ENCODE measurements at places on chromosomes 3 and 15.

GRCh38 chr3:197349368-197349767 is 51.0 kb upstream of the DLG1 start:
- no peaks in the 10 kb centered on the region for H3K4me1 ChIP-seq
- H3K27ac ChIP-seq = no peak overlapping the region
- H3K4me3 ChIP-seq = no peak overlapping the region

- no peaks in the 10 kb centered on the region for H3K27me3 ChIP-seq
- H3K4me3 ChIP-seq = no peak overlapping the region
- DNase-seq = no peak
- no peaks in the 10 kb centered on the region for H3K36me3 ChIP-seq
Measured at GRCh38 chr15:94002041-94002440, 229.3 kb upstream of the MCTP2 start.

DNA sequence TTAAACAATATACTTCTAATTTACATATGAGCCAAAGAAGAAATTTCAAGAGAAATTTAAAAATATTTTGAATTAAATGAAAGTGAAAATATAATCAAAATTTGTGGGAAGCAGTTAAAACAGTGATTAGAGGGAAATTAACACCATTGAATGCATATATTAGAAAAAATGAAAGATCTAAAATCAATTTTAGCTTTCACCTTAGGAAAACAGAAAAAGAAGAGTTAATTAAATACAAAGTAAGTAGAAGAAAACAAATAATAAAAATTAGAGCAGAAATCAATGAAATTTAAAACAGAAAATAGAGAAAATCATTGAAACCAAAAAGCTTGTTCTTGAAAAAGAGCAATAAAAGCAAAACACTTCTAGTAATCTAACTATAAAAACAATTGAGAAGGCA is 38.6 kb upstream of the AP3B2 start:
- peaks cover 22% of the 10 kb centered on the region for H3K36me3 ChIP-seq
- peaks cover 30% of the 10 kb centered on the region for H3K4me1 ChIP-seq
- H3K27me3 ChIP-seq = no peaks in the 10 kb centered on the region
- DNase-seq = no peak
- no peak overlapping the region for H3K4me3 ChIP-seq

GRCh38 chr15:99076555-99077308 is 28.1 kb upstream of the SYNM start:
- H3K27me3 ChIP-seq = peaks cover 9% of the 10 kb centered on the region
- H3K4me3 ChIP-seq = peak overlapping the region; percentile 72
- H3K4me1 ChIP-seq = peaks cover 7% of the 10 kb centered on the region
- no peaks in the 10 kb centered on the region for H3K36me3 ChIP-seq
- no peak overlapping the region for H3K27ac ChIP-seq

GRCh38 chr3:116669576-116669975 is 40.0 kb upstream of the TUSC7 start:
- no peak overlapping the region for H3K27ac ChIP-seq
- no peaks in the 10 kb centered on the region for H3K36me3 ChIP-seq
- no peak overlapping the region for H3K4me3 ChIP-seq
- no peaks in the 10 kb centered on the region for H3K4me1 ChIP-seq
- DNase-seq = no peak
- H3K27me3 ChIP-seq = no peaks in the 10 kb centered on the region

GRCh38 chr15:60120100-60120499 is 116.0 kb downstream of the FOXB1 start:
- H3K27me3 ChIP-seq = no peaks in the 10 kb centered on the region
- H3K4me1 ChIP-seq = peaks cover 28% of the 10 kb centered on the region
- H3K4me3 ChIP-seq = no peak overlapping the region
- H3K36me3 ChIP-seq = no peaks in the 10 kb centered on the region

- no peaks in the 10 kb centered on the region for H3K27me3 ChIP-seq
- H3K4me1 ChIP-seq = peaks cover 65% of the 10 kb centered on the region
- no peak for DNase-seq
Measured at GRCh38 chr15:34331809-34332208, 5.8 kb downstream of the SLC12A6 start.

GRCh38 chr3:13587442-13587841 is 38.5 kb downstream of the FBLN2 start:
- no peak for DNase-seq
- no peaks in the 10 kb centered on the region for H3K36me3 ChIP-seq
- H3K27me3 ChIP-seq = no peaks in the 10 kb centered on the region
- no peaks in the 10 kb centered on the region for H3K4me1 ChIP-seq
- H3K27ac ChIP-seq = no peak overlapping the region
- no peak overlapping the region for H3K4me3 ChIP-seq

GRCh38 chr15:81080996-81081395 is 53.1 kb upstream of the CFAP161 start:
- H3K4me1 ChIP-seq = peaks cover 8% of the 10 kb centered on the region
- no peaks in the 10 kb centered on the region for H3K27me3 ChIP-seq
- no peak overlapping the region for H3K27ac ChIP-seq
- DNase-seq = no peak
- H3K36me3 ChIP-seq = no peaks in the 10 kb centered on the region
- H3K4me3 ChIP-seq = no peak overlapping the region

- H3K27ac ChIP-seq = no peak overlapping the region
- H3K4me1 ChIP-seq = peaks cover 15% of the 10 kb centered on the region
- no peaks in the 10 kb centered on the region for H3K27me3 ChIP-seq
- no peaks in the 10 kb centered on the region for H3K36me3 ChIP-seq
Measured at GRCh38 chr3:60298141-60298540, 953.1 kb downstream of the FHIT start.

GRCh38 chr3:99724276-99724675 is 85.9 kb downstream of the COL8A1 start:
- DNase-seq = no peak
- no peak overlapping the region for H3K4me3 ChIP-seq
- no peaks in the 10 kb centered on the region for H3K36me3 ChIP-seq
- H3K27ac ChIP-seq = no peak overlapping the region
- no peaks in the 10 kb centered on the region for H3K4me1 ChIP-seq

- no peak overlapping the region for H3K27ac ChIP-seq
- no peaks in the 10 kb centered on the region for H3K36me3 ChIP-seq
- no peaks in the 10 kb centered on the region for H3K4me1 ChIP-seq
- peaks cover 6% of the 10 kb centered on the region for H3K27me3 ChIP-seq
- no peak overlapping the region for H3K4me3 ChIP-seq
- no peak for DNase-seq
Measured at GRCh38 chr3:195768831-195769303, 42.9 kb downstream of the MUC4 start.

DNA sequence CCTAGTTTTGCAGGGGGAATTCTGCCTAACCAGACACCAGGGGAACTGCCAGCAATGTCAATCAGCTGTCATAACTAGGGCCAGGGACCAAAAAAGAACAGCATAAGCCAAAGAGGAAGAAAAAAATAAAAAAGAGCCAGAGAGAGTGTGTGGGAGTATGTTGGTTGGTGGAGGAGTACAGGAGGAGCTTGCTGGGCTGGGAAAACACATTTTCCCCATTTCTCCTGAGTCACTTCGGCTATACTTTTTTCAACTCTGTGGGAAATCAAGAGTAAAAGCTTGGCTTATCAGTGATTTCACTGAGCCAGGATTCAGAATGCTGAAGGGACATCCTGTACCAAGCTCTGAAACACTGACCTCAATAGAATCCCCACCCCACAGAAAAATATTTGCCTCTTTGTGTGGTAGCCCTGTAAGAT is 144.7 kb upstream of the DPH6 start:
- H3K4me3 ChIP-seq = no peak overlapping the region
- no peaks in the 10 kb centered on the region for H3K36me3 ChIP-seq
- peaks cover 21% of the 10 kb centered on the region for H3K27me3 ChIP-seq
- DNase-seq = no peak
- H3K4me1 ChIP-seq = no peaks in the 10 kb centered on the region

All from activated naive CD4-positive, alpha-beta T cell treated with anti-CD3 and anti-CD28 coated beads for 36 hours (primary cell).